ENCODE measurements at places on chromosomes 5 and 9.
A peak's percentile ranks its signal among the peaks of the same experiment; 100 is the strongest.

GRCh38 chr9:15086156-15086763 is 176.0 kb upstream of the FREM1 start:
- no peak for DNase-seq

- peak; percentile 75 for DNase-seq
These were observed 67.0 kb upstream of the DPYSL3 start for GRCh38 chr5:147576646-147577535.

DNA sequence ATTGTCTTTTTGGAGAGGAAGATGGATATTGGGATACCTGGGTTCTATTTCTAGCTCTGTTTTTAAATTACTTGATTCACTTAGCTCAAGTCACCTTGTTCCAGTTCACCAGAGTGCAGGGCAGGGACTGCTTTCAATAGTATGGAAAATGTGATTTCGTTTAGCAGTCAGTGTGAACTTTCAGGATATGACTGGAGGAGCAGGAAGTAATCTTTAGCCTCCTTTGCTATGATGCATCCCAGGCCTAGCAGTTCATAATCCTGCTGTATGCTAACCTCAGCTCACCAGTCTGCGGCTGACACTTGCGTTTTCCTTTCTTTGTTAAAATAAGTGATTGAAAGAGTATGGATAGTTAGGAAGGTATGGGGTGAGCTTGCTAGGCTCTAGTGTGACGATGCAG is 169.7 kb downstream of the ARHGAP26 start:
- no peak for DNase-seq

DNA sequence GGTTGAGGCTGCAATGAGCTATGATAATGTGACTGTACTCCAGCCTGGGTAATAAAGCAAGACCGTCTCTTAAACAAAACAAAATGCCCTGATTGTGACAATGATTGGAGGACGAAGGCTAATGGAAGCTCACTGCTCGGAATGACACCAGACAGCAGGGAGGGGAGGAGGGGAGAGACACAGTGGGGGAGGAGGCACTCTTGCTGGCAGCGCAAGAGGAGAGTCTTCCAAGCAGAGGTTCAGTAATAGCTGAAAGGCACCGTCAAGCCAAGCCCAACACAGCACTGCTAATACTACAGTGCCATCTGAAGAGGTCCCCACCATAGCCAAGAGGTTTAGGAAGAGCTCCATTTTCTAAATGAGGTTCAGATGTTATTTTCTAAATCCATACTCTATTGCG is 102.3 kb downstream of the GLDC start:
- no peak for DNase-seq

GRCh38 chr9:109745335-109746283 is 34.4 kb upstream of the PALM2AKAP2 start:
- no peak for DNase-seq

GRCh38 chr5:144072518-144072927 is 97.9 kb downstream of the YIPF5 start:
- DNase-seq: no peak

DNA sequence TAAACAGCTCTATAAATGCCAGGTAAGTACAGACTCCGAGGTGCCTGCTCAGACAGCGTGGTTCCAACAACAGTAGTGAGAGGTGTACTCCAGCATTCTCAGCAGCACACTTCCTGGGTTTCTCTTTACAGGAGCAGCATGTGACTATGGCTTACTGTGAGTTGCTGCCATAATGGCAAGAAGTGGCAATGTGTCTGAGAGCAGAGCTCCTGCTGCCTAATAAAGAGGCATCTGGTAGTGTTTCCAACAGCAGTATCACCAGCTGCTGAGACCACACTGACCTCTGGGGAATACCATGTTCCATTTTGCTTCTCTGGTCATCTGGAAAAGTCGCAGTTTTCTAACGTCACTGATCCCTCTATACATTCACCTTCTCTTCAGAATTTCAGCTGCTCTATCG is 398.2 kb downstream of the SLCO4C1 start:
- no peak for DNase-seq

- no peak for DNase-seq
These were observed 97.0 kb upstream of the VCAN start for GRCh38 chr5:83374547-83374946.

DNA sequence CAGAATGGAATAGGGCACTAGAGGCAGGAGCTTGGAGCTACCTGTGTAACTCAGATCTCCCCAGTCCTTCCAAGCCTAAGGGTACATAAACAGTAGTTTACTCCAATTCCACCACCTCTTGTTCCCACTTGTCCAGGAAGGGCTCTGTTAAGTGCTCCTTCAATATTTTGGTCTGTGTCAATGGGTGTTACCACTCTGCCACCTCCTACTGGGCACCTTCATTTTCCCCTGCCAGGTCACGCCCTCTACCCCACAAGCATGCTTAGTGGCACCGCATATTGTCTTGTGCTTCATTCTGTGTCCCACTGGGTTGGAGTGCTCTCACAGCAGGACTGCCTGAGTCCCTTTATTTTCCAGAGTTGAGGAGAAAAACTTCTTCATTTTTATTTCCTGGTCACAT is 459.8 kb downstream of the ARHGEF28 start:
- no peak for DNase-seq

GRCh38 chr9:87201351-87201751 is 254.0 kb upstream of the GAS1 start:
- no peak for DNase-seq

DNA sequence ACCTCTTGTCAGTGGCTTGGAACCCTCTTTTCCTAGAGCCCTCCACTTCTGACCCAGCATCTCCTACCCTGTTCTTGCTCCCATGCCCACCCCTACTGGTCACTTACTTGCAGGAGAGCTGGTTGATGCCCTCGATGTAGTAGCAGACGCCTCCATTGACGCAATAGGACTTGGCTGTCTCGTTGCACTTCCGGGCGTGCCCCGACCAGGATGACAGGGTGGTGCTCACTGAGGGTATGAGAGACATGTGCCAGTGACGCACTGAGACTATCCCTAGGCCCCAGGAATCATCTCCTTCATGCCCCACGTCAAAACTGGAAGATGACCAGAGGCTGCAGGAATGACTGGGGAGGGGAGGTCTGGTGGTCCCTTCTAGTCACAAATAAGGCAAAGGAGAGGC is 76.0 kb downstream of the PSD2 start:
- no peak for DNase-seq

GRCh38 chr5:66209350-66209749 is 65.2 kb downstream of the SREK1 start:
- DNase-seq: no peak

Data from liver (tissue), 10 donors.